ENCODE measurements at places on chromosomes 13 and 19. TPM values are rescaled to one million over a fixed set of nuclear protein-coding genes. Genes with fewer than 3 reads are reported as not detected.

ZNF471 gene
- total RNA-seq, result 14.7 TPM

NUMBL gene
- 75.4 TPM for total RNA-seq

SELENOV gene
- not detected for total RNA-seq

DNA sequence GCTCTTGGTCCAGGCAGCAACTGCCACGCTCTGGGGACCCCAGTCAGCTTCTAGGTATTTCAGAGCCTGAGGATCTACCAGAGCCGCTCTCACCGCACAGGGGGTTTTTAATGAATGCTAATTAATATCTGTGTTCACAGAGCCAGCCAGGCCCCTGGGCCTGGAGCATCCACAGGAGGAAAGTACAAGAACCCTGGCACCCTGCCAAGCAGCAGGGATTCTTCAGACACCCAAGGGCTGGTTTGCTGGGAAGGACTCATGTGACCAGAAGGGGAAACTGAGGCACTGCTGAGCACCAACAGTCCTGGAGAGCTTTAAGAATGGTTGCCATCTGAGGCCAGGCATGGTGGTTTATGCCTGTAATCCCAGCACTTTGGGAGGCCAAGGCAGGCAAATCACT, 38.0 kb upstream of the ADGRE5 start:
- DNase-seq, result no peak

DNA sequence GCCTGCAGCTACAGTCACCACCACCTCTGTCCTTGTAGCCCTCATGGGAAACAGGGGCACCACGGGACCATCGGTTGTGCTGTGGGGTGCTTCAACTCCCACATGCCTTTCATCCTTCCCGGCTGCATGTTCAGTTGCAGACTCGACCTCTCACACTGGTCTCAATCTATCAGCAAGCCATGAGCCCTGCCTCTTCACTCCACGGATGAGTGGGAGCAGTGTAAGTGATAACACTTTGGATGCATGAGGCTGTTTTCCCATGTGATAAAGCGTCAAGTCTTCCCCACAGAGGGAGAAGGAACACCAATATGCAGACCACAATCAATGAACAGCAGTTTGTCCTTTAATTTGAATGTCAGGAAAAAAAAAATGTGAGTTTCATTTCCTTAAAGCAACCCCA, 12.2 kb downstream of the SERP2 start:
- DNase-seq, result no peak

DNA sequence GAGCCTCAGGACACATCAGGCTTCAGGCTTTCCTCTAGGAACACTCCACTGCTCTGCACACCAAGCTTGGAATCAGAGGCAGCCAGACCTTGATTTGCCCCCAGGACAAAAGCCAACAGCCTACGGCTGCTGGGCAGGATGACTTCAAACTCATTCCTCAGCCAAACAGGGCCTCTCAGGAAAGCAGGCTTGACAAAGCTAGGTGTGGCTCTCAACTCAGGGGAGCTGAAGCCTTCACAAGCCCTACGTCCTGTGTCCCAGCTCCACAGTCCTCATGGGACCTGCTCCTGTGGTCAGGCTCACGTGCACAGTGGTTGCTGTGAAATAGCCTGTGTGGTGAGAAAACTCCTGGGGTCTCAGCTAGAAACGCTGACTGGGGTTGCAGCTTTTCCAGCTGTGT, 398.9 kb upstream of the ZNF507 start:
- no peak for DNase-seq

GRCh38 chr13:33257841-33258807, 27.4 kb downstream of the STARD13 start:
- DNase-seq, result no peak

- DNase-seq, result no peak
These were observed 335.4 kb upstream of the PCDH20 start for GRCh38 chr13:61751039-61751438.

DNA sequence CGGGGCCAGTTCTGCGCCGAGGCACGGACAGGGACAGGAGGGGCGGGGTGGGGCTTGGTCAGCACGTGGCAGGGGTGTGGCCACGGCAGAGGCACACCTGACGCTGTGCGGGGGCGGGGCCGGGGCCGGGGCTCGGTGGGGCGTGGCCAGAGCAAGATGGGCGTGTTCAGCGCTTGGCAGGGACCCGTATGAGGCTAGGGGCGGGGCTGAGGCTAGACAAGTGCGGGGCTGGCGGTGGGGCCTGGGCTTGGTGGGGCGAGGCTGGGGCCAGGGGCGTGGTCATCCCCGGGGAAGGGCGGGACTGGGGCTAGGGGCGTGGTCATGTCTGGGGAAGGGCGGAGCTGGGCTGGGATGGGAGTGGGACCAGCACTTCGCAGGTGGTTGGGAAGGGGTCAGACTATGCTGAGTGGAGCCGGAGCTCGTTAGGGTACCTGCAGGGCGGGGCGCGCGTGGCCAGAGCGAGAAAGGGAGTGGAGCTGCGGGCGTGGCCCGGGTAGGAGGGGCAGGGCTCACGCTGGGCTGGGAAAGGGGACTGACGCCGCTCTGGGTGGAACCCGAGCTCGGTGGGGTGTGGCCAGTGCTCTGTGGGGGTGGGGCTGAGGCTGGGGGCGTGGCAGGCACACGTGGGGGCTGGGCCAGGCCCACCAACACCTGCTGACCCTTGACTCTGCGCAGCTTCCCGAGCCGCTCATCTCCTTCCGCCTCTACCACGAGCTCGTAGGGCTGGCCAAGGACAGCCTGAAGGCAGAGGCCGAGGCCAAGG, 12.8 kb downstream of the POLR2E start:
- peak; percentile 54 for DNase-seq

GRCh38 chr13:33228648-33229445, 56.7 kb downstream of the STARD13 start:
- DNase-seq, result no peak

USF2 gene
- 112 TPM for total RNA-seq
